Cardiac septum (tissue), 1 donor: ENCODE measurements at places on chromosomes 2 and 18.

- DNase-seq, result no peak
Measured at GRCh38 chr18:28045176-28045810, 131.6 kb downstream of the CDH2 start.

GRCh38 chr2:166410828-166411472, 35.2 kb upstream of the SCN9A start:
- DNase-seq, result no peak

- no peak for DNase-seq
Measured at GRCh38 chr2:47313728-47314127, 89.2 kb upstream of the MSH2 start.

DNA sequence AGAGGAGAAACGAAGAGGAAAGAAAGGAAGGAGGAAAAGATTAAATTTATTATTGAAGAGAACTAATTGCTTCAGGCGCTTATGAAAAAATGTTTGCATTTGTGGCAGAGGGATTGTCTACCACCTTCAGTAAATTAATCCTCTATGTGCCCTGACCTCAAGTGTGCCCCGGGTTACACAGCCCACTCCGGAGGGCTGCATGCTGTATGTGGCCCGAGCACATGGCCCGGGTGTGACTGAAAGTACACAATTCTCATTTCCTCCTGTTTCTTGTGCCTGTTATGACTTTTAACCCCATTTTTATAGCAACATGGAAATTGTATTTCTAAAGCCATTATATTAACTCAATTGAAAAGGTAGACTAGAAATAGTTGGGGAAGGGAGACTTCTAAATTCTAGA, 38.8 kb downstream of the ZEB2 start:
- DNase-seq, result no peak

- DNase-seq, result no peak
Measured at GRCh38 chr2:78068808-78069207, 546.6 kb upstream of the LRRTM4 start.

DNA sequence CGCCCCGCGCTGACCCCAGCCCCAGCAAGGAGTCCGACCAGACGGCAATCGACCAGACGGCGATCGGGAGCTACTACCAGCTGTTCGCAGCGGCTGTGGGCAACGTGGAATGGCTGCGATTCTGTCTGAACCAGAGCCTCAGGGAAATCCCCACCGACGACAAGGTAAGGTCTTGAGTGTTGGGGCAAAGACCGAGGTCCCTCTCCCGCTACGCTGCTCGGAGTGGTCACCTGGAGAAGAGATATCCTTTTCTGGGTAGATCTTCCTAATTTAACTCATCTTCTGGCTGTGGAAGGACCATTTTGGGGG, 704 bp downstream of the ANKRD53 start:
- no peak for DNase-seq

DNA sequence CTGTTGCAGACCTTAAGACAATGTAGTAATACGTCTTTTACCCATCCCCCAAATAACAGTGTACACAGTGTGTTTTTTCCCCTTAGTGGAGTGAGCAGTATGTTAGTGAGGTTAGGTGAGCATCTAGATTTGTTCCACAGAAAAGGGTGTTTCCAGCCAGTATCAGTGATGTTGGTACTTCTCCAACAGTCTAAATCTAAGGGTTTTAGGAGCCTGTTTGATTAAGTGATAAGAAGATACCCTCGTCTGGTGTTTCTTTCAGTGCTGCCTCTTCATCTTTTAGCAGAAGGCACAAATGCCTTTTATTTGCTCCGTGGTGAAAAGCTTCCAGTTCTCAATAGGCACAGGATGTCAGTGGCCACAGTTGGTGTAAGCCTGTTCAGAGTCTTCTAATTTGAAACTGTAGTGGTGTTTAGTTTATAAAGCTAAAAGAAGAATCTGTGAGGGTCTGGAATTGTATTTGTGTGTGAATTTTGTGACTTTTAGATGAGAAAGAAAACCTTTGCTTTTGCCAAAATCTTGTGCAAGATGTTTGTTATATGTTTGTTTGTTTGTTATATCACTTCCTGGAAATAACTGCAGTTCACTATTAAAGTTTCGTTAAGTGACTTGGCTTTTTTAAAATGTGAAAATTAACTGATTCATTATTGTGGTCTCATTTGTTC, 71.2 kb downstream of the MAP4K4 start:
- no peak for DNase-seq

GRCh38 chr2:158984604-158985135, 16.2 kb downstream of the TANC1 start:
- DNase-seq, result no peak

DNA sequence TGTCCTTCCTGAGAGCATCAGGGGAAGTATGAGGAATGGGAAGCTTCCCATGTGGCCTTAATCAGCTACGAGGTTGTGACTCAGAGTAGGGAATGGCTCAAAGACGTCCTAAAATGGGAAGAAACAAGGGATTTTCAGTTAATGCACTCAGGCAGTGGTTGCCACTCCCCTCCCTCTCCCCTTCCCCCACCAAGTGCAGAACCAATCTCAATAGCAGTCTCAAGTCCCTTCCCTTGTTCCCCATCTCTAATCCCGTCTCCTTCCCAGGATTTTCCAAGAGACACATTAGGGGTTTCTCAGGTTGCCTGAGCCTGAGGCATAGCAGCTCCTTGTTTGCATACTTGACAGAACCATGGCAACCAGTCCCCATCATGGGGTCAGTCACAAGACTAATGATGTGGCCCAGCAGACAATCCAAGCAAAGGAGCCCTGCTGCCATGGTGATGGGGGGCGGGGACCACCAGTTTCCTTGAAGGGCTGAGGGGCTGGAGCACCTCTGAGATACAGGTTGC, 18.2 kb upstream of the RESP18 start:
- no peak for DNase-seq

DNA sequence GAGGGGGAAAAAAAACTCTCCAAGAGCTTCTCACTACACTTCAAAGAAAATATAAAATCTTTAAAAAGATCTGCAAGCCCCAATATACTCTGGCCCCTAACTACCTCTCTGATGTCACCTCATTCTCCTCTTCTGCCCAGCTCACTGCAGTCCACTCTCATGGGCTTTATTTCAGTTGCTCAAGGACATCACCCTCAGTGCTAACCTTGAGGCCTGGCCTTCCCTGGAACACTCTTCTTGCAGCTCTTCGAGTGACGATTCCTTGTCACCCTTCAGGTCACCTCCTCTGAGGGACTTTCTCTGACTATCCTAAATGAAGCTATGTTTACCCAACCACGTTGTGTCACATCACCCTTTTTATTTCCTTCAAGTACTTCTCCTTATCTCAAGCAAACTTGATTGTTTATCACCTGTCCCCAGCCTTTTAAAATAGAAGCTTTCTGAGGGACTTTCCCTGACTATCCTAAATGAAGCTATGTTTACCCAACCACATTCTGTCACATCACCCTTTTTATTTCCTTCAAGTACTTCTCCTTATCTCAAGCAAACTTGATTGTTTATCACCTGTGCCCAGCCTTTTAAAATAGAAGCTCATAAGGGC, 10.4 kb downstream of the RTTN start:
- DNase-seq, result no peak

- no peak for DNase-seq
Measured at GRCh38 chr2:133459590-133459989, 108.7 kb downstream of the NCKAP5 start.

DNA sequence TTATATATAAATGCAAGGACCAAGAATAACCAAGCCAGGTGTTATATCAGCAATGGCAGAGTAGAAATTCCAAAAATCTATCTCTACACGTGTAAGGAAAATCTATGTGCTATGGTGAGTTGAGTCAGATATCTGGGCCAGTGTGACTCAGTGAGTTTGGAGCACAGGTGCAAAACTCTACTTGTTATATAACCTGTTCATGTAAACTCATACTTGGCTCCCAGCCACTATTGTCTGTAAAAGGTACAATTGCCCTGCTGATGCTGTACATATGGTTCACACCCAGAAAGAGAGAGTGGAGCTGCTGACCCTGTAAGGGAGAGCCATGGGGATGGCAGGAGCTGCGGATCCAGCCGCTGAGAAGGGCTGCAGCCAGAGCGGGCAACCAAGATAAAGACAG, 112.0 kb downstream of the TRABD2A start:
- DNase-seq, result no peak

- no peak for DNase-seq
Measured at GRCh38 chr18:48580782-48581181, 42.0 kb downstream of the CTIF start.

DNA sequence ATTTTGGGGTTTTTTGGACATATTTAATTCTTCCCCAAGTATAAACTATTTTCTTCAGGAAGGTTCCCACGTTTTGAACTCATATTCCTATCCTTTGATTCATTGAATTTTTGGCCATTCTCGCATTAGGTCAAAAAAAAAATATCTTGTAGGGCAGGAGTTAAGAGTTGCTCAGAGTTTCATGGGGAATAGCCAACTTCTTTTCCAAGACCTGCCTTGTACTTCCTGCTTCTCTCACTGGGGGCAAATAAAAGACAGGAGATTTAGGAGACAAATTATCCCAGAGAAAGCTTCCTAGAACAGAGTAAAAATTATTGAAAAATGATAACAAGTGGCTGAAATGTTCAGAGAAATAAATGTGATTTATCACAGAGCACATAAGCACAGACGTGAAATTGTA, 55.2 kb upstream of the BCL11A start:
- DNase-seq, result no peak

DNA sequence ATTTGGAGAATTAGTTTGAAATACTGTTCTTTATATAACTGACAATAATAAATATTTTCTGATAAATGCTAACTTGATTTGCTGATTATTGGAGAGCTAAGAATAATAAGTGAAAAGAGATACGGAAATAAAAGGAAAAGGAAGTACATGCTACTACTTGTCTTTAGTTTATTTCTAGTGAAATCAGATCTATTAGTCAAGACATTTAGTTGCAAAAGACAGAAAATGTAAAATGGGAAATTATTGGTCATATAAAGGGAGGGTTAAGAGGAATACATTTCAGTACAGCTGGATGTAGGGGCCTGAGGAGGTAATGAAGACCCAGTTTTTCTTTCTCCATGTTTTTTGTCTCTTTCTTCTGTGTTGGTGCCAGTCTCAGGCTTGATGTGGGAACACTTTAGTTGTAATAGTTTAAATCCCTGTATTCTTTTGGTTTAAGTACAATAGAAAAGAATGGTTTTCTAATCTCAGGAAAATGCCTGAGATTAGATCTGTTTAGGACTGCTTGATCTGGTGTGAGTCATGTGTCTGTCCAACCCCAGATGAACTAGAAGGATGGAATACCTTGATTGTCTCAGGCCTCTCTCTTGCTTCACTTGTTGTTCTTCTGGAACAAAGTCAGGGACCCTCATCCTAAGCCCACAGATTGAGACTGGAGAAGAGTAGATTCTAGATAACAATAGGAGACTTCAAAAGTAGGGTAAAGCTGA, 58.0 kb downstream of the PLCL1 start:
- DNase-seq, result no peak

DNA sequence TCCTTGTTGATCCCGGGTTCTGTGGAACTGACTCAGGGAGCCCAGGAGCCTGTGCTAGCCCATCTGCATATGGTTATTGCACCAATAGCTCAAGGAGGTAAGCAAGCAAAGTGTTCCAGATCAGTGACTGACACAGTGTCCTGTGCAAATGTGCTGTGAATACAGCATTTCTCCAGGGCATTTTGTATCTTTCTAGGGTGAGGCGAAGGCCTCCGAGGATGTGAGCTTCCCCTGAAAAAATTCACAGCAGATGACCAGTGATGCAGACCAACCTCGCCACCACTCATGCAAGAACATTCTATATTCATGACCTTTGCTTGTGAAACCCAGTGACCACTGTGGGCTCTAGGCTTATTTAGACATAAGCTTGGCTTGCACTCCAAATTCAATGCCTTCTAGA, 15.2 kb upstream of the NT5DC4 start:
- no peak for DNase-seq
